ENCODE measurements at places on chromosomes 11 and 22.

- DNase-seq = no peak
Observed at GRCh38 chr22:45227645-45228400, 12.9 kb downstream of the KIAA0930 start.

GRCh38 chr11:43786016-43786415, 94.6 kb upstream of the ALKBH3 start:
- no peak for DNase-seq

GRCh38 chr11:61775606-61776554, 16.5 kb downstream of the TMEM258 start:
- DNase-seq = no peak

DNA sequence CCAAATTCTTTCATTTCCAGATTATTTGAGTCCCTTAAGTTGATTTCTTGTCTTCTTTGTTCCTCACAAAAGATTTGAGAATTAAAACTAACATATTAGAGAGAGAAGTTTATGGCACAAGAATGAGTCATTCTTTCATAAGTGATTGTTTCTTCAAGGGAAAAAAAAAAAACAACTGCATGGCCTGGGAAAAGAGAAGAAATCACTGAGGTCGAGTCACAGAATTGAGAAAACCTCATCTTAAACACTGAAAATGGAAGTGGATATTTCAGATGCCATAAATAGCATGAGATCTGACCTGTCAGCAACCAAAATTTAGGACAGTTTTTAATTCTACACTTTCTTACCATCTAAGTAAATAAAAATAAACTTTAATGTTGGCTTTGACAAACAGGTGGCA, 87.2 kb downstream of the CWF19L2 start:
- peak; percentile 31 for DNase-seq

- DNase-seq = no peak
Observed at GRCh38 chr11:31480930-31481329, 28.5 kb downstream of the IMMP1L start.

GRCh38 chr22:43216738-43217137, 29.8 kb upstream of the TTLL12 start:
- no peak for DNase-seq
